H7 (cell line): ENCODE measurements at places on chromosomes 12 and 14.

DNA sequence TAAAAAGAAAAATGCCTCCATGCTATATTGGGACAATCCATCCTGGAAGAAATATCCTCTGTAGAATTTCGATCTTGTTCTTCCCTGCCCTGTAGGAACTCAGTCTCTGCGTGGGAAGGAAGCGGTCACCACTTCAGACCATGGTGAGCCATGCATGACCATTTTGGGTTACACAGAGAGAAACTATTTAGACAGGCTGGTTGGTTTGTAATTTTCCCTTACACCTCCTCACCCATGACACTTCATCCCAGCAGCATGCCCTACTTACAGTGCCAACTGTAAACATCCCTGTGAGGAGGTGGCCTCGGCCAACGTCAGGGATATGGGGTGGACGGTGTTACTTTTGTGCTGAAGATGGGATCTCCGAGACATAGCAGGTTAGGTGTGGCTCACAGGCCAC, 121.4 kb downstream of the SMOC1 start:
- no peak for DNase-seq

GRCh38 chr12:7797698-7798398, 8.6 kb downstream of the NANOG start:
- DNase-seq: no peak

DNA sequence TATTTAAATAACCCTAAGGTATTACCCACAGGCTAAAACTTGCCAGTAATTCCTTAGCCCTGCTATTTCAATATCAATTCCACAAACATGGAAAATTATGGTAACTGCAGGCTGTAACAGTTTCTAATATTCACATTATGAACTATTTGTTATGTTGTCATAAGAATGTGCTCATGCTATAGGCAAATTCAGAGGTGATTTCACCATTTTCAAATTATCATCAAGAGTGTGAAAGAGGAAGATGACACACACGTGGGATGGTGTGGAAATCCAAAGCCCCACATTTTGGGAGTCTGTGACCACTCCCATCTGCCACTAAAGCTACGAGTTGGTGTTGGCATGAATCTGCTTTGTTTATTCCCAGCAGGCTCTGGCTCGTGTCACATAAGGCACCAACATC, 5.9 kb upstream of the MYO1A start:
- DNase-seq: no peak

- no peak for DNase-seq
Observed at GRCh38 chr12:62761658-62762057, 173.3 kb downstream of the PPM1H start.

DNA sequence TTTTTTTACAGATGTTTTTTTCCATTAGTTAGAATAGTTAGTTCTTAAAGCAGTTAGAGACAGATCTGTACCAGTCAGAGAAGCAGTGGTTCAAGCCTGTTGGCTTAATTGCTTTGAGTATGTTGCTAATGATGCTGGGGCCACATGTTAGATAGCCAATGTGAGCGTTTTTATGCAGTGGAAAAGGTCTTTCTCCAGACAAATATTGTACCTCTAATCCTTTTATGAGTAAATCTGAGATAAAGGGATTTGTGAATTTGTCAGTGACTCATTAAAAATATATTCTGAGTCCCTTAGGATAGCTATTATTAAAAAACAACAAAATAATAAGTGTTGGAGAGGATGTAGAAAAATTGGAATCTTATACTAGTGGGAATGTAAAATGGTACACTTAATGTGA, 154.2 kb downstream of the MSRB3 start:
- no peak for DNase-seq

- DNase-seq: no peak
Observed at GRCh38 chr14:34715127-34715863, 902 bp upstream of the CFL2 start.

DNA sequence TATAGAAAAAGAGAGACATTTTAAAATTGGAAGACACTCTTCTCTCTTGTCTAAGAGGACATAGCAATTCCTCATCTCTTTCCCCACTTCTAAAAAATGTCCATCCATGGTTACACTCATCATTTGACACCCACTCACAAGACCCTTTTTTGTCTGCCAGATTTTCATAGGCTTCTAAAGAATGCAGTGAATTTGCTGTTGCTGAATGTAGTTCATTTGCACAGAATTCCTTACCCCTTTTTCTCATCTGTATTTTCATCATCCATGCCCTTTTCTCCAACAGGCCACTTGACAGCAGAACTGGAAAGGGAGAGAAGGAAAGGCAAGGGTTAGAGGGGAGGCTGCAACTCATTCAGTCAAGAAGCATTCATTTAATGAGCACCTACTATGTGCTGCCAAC, 128.0 kb downstream of the NUAK1 start:
- no peak for DNase-seq

DNA sequence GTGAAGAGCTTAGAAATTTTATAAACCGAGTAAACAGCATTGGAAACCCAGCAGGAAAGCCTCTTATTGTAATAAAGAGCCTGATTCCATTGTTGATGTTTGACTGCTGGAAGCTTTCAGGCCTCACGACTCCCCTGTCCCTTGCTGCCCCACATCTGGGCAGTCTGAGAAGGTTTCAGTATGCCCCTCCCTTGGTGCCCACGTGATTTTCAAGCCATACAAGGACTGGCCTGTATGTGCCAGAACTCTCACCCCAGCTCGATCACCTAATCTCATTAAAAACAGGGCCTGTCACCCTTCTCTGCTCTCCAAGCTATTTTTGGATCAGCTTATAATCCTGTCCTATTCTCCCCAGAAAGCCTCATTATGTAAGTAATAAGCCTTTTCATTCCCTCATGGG, 7.5 kb upstream of the PYROXD1 start:
- no peak for DNase-seq
